ENCODE measurements at places on chromosomes 7 and 10.

DNA sequence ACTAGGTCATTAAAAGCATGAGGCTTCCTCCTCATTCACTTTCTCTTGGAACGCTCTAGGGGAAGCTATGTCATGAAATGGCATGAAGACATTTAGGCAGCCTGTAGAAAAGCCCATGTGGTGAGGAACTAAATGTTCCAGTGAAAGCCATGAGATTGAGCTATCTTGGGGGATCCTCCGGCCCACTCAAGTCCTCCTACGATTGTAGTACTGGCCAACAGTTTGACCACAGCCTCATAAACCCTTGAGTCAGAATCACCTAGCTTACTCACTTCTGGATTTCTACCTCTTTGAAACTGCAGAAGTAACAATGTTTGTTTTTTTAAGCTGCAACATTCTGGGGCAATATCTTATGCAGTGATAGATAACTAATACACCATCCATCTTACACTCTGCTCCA is 605.1 kb downstream of the SORCS1 start:
- DNase-seq: no peak

DNA sequence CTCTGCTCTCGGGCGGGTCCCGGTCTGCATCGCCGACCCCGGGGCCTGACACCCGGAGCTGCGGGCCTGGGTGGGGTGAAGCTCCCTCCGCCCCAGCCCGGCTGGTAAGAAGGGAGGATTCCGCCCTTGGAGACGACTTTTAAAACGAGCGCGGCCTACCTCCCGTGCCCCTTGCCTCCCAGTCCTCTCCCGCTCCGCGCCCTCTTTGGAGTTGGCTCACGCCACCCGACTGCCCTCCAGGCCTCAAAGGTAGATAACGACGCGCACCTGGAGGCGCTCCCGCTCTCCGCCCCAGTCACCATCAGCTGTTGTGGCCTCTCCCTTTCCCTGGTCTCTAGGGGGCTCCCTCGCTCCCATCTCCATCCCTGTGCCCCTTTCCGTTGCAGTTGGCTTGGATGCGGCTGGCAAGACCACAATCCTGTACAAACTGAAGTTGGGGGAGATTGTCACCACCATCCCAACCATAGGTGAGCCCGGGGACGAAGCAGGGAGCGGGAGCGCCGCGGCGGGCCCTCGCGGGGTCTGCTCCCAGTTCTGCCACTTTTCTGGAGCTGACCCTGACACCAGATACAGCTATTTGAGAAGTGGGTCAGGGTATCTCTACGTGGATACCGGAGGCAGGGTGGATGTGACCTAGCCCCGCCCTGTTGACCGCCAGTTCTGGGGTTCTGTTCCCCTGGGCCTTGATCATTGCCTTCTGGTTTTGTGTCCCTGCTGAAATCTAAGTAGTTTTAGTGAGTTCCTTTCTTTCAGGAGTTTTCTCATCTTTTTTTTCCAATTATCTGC is 679 bp downstream of the ARF5 start:
- DNase-seq: peak; percentile 85

DNA sequence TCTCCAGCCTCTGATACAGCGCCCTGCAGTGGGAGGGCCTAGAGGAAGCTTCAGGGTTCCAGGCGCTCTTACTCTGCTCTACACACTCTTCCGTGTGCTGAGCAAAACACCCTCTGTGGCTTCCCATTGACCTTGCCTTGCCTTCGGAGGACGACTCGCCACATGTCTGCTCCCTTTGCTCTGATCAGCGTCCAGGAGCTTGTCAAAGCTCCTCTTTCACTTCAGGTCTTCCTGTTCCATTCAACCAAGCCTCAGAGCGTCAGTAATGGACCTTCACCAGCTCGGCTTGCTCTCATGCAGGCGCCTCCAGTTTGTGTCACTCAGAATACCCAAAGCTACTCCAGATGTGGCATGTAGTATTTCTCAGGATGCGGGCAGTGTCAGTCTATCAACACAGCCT is 173.9 kb downstream of the ARID5B start:
- DNase-seq: no peak

- no peak for DNase-seq
These were observed 130.7 kb downstream of the BAMBI start for GRCh38 chr10:28807760-28808613.

GRCh38 chr10:24652381-24652957 is 71.2 kb downstream of the ARHGAP21 start:
- DNase-seq: no peak

All from iPS-NIHi11 (cell line).